ENCODE measurements at places on chromosomes 2 and 18.
A peak's percentile ranks its signal among the peaks of the same experiment; 100 is the strongest.

- DNase-seq = peak; percentile 27
Measured at GRCh38 chr2:6780765-6781274, 84.9 kb downstream of the CMPK2 start.

- no peak for DNase-seq
Measured at GRCh38 chr2:146003337-146003736, 1483.4 kb upstream of the ZEB2 start.

GRCh38 chr2:111701266-111701665, 182.7 kb downstream of the ANAPC1 start:
- DNase-seq = no peak

DNA sequence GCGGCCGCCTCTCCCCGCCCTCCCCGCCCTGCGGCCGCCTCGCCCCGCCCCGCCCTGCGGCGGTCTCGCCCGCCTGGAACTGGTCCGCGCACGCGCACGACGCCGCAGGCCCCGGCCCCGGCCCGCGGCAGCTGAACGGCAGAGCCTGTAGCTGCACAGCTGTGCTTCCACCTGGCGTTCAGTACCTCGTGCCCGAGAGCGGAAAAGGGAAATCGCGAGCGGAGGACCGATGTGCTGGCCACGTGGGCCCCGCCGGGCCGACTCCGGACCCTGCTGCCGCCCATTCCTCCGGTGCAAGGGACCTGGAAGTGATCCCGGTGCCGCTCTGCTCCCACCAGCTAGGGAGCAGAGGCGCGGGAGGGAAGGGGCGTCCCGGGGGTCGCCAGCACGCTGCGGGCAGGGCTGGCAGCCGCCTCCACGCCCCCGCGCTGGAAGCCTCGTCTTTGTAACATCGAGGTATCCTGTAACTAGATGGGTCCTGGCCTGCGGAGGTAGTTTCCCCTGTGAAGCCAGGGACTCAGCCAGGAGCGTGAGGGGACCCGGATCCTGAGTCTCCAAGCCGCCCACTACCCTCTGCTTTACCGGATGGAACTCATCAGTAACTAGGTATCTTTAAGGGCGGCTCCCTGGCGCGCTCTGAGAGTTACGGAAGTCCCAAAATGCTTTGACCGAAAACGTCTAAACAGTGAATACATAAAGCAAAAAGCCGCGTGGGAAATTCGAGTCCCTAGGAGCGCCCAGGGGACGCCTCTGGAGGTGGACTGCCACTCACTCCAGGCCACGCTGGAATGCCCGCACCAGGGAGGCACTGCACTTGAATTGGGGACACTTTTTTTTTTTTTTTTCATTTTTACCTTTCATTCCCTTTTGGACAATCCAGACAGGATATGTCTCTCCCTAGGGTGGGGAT, 704 bp upstream of the ODC1 start:
- peak; percentile 92 for DNase-seq

DNA sequence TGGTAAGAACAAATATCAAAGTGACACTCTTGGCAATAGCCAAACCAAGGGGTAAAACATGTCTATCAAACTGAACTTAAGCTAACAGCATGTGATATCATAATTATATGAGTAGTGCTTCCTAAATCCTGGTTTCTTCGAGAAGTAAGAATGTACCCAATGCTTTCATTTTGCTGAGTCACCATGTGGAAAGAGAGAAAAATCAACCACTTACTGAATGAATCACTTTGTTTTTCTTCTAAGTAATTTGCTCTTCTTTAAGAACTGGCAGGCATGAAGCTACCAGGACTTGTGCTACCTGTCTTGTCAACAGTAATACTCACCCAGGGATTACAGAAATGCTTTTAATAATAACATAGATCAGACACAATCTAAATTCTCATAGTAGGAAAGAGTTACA, 19.0 kb upstream of the DUSP19 start:
- peak; percentile 37 for DNase-seq

DNA sequence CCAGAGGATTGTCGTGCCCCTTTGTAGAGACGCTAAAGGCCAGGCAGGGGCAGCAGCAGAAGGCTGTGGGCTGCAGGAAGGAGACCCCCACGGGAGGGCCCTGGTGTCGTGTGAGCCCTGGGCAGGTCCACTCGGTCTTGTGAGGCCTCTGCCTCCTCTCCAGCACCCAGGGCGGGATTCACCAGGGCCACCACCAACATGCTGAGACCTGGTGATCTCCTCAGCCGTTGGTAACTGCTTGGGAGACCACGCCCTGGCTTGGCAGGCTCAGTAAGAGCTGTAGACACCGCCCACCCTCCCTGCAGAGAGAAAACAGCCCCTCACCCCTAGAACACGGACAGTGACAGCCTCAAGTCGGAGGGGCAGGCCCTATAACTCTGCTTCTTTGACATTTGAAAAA, 21.1 kb downstream of the MBP start:
- DNase-seq = no peak

Data from NCI-H2227 treated with DMSO at 0.1 percent for 48 hours (cell line).